NCI-H1436 (cell line): ENCODE measurements at places on chromosomes 6 and 20.

GRCh38 chr6:130849594-130849993 is 22.4 kb downstream of the SMLR1 start:
- DNase-seq, result no peak

- no peak for DNase-seq
Observed at GRCh38 chr20:43138061-43138770, 51.5 kb downstream of the PTPRT start.

DNA sequence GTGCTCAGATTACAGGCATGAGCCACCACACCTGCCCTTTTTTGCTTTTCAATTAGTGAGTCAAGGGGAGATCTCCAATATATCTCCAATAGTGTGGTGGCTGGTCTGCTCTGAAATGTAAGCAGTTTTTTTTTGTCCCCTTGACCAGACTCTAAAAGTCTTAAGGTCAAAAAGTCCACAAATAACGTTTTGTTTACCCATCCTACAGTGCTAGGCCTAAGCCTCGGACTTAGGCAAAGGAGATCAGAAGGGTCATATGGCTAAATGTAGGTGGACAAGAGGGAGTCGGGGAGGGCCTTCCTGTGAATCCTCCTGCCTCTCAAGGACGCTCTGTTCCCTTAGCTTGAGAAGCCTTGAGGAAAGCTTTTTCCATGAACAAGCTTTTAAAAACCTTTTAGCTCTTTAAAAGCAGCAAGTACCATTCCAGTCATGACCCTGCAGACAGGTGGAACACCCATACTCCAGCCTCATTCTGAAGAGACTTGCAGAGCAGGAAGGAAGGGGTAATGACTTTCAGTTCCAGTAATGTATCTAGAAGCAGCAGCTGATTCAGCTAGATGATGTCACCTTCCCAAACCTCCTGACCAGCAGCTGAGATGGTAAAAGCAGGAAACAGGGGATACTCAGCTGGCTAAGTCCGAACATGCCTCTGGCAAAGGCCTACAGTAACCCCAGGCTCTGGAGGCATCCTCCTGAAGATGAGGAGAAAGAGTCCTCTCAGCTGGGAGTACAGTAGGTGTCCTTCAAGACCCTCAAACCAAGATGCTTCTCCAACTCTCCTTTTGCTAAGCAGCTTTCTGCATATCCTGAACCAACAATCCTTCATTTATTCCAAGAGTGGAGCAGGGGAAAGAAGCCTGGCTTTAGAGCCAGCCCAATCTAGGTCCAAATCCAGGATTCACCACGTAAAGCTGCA is 23.6 kb downstream of the BCL2L1 start:
- peak; percentile 11 for DNase-seq

- peak; percentile 98 for DNase-seq
Observed at GRCh38 chr6:31158140-31158862, at the start of gene TCF19. Gene TCF19, plus strand, starts transcription at chr6:31158589. Its CDS starts 881 bp downstream, at chr6:31159470.

- DNase-seq, result no peak
Observed at GRCh38 chr6:12149944-12150510, 137.9 kb downstream of the HIVEP1 start.

DNA sequence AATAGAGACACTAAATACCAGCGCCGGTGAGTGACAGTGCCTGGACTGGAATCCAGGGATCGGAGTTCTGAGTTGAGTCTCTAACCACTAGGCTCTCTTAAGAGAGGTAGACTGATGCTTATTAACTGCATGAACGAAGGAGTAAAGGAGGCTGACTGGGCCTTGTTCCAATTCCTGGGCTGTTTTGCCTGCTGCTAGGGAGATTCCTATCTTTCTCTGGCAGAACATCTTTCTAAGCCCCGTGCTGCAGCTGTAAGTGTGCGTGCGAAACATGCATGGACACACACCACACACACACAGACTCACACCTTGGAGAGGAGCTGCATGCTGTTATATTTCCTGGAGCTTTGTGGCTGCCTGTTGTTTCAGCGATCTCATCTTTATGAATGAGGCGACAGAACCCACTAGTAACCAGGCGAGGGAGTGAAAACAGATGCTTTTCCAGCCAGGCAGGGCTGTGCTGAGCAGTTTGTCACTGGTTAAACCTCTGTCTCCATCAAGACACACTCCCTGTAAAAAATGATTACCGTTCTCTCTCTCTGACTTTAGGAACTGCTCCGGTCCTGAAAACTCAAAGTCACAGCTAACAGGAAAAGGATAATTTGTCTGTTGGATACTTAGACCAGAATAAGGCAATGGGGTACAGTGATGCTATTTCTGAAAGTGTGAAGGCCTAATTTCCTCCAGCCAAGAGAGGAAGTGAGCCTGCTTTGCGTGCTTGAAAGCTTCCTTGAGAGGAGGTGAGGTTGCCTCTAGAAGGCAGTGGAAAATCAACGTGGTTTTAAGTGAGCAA is 157.4 kb upstream of the ZNF217 start:
- no peak for DNase-seq

DNA sequence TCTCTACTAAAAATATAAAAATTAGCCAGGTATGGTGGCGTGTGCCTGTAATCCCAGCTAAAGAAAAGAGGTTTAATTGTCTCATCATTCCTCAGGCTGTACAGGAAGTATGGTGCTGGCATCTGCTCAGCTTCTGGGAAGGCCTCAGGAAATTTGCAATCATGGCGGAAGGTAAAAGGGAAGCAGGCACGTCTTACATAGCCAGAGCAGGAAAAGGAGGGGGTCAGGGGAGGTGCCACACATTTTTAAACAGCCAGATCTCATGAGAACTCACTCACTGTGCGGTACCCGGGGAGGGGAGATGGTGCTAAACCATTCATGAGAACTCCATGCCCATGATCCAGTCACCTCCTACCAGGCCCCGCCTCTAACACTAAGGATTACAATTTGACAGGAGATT is 191.7 kb downstream of the EYA2 start:
- no peak for DNase-seq

GRCh38 chr20:57415771-57416170 is 24.6 kb downstream of the RBM38 start:
- no peak for DNase-seq

DNA sequence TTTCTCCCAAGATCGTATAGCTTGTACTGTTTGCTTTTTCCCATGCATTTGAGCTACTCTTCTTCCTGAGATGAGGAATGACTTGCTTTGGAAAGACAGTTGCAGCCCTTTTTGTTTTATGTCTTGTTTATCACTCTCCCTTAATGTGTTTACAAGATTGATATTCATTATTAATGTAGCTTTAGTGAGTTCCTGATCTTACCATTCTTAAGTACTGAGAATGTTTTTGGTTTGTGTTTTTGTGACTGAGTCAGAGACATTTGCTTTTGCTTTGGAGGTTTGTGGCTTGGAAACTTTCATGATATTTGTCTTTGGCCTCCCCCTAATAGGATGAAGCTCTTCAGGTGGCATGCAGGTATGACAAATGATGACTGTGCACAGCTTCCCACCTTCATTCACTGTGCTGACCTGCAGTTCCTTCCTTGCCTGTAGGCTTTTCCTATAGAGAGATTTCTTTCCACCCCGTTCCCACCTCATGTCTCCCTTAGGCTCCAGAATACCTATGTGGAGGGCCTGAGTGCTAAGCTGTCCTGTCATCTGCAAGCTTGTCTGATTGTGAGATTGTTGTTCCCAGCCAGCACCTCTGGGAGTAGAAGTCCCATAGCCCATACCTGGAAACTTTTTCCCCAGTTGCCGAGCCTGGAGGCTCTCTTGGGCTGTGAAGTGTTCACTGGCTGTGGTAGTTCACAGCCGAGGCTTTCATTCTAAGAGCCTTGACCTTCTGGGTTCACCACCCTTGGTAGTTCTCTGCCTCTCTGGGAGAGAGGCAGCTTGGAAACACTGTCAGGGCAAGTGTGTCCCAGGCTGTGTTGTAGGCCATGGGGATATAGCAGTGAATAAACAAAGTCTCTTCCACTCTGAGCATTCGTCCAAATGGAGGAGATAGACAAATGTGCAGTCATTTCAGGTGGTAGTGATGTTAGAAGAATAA is 27.1 kb downstream of the CDS2 start:
- no peak for DNase-seq

DNA sequence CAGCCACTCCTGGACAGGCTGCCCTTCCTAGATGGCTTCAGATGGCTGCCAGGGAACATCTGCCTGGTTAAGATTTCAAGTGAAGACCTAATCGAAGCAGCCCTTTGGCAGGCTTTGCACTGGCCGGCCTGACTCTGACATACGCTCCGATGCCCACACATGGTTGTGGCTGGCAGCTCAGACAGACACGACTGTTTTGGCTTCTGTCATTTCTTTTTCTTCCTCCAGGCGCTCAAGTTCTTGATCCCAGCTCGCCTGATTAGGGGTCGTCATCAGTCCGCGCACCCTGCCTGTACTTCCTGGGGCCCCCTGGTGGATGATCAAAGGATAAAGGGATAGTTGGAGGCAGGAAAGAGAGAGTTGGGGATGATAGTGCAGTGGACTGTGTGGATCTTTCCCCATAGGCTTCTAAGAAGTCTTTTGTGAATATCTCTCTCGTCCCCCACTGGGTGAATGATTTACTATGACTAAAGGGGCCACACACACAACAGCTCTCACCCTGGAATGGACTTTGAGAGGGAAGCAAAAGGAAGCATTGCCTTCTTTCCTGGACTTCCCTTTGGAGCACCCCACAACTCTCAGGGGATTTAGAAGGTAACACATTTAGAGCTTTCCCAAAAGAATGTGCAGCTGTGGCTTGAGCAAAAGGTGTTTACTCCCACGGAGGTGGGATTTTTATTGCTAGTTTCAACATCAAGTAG is 21.4 kb upstream of the TRAM2 start:
- DNase-seq, result no peak

DNA sequence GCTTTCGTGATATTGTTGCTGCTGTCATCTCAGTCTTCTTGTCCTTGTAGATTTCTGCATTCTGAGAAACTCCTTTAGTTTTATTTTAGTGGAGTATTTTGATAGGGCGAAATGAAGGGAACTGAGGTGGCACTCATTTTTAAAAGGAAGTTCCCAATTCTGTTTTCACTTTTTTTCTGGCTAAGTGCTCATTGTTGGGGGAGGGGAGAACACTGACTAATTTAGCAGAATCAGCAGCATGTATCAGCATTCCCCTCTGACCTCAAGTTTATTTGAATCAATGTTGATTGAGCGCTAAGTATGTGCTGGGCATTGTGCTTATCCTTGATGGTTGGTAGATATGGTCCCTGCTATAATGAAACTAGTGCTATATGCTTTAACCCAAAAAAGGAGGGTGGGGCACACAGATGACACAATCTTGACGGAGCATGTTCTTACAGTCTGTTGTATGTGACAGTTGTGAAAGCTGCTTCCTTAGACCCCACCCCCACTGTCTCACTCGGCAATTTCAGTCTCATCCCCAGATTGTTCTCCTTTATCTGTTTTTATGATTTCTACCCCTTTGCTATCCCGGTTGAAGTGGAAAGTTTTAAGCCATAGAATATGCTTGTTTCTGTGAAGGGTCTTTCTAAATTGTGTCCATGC is 262.4 kb downstream of the SOX4 start:
- DNase-seq, result no peak

DNA sequence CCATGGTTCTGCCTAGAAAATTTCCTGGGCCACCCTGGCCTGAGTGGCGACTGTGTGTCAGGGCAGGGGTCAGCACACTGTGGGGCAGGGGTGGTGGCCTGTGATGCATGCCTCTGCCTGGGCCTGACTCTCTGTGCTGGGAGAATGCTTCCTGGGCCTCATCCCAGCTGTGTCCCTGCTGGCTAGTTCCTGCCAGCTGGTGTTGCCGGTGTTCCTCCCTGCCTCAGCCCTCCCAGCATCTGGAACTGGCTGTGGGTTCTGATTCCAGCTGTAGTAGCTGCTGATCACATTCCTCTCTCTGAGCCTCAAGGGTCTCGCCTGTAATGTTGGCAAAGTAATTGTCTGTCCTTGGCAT is 101.5 kb downstream of the SYCP2 start:
- no peak for DNase-seq

GRCh38 chr6:129776542-129777330 is 66.8 kb upstream of the ARHGAP18 start:
- no peak for DNase-seq

GRCh38 chr20:56268536-56268935 is 20.0 kb downstream of the MC3R start:
- no peak for DNase-seq

GRCh38 chr6:12148841-12149240 is 136.7 kb downstream of the HIVEP1 start:
- DNase-seq, result no peak

DNA sequence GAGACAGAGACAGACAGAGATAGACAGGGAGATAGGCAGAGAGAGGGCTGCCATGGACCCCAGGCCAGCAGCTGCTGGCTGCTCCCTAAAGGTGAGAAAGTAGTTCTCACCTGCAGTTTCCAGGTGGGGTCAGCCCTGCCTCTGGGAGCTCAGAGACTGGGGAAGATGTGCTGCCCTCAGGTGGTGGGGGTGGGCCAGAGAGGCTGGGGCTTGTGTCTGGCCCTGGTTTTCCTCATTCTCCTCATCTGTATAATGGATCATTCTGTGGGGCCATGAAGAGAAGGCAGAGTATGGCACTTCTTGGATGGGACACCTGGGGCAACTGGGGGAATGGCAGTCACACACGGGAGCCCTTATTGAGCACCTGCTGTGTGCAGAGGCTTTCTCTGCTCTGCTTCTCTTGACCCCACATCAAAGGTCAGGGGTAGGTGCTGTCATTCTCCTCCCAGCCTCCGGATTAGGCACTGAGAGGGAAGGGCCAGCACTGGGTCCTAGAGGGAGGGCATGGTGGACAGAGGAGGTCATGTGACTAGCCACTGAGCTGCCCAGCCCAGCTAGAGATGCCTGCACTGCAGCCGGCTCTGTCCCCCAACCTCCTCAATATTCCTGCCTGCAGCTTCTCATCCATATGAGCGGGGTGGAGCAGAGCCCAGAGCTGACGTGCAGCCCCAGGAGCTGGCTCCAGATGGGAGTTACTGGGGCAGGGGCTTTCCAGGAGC is 4.1 kb downstream of the ANGPT4 start:
- DNase-seq, result no peak

- no peak for DNase-seq
Observed at GRCh38 chr20:50276119-50277063, 85.8 kb downstream of the CEBPB start.

DNA sequence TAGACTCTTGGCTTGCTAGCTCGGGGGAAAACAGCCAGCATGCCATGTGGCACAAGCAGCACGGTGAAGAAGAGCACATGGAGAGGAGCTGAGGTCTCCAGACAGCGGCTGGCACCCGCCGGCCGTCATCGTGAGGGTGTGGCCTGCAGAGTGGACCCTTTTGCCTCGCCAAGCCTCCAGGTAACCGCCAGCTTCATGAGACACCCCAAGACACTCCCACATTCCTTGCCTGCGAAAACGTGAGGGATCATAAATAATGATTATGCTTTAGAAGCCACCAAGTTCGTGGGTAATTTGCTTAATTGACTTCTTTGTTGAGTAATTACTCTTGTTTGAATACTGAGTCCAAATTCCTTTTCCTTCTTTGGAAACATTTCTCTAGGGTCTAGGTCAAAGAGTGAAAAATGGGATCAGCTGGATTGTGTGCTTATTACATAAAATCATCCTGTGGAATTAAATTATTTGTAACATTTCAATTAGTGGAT is 23.2 kb downstream of the FAM50B start:
- no peak for DNase-seq

GRCh38 chr6:42021847-42022754 is 28.2 kb upstream of the TAF8 start:
- no peak for DNase-seq

DNA sequence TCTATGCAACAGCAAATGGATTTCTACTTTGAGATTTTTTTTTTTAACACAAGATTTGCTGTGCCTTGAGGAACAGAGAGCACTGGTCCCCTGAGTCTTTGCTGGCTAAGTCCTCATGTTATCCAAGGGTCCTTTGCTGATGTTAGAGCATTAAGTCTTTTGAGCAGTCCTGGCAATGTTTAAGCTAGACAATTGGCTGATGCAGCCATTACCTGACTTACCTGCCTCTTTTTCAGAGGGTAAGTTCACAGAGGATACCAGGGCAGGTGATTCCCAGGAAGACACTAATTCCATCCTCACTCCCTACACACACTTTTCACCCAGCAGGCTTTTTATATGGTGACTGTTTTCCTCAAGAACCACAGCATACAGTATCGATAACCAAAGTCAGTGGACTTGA is 337.7 kb downstream of the HDGFL1 start:
- no peak for DNase-seq
